ENCODE measurements at places on chromosomes 3 and 15. TPM values are rescaled to one million over a fixed set of nuclear protein-coding genes. Genes with fewer than 3 reads are reported as not detected.

GRCh38 chr15:39961051-39961450 is 27.1 kb downstream of the EIF2AK4 start:
- H3K27me3 ChIP-seq: no peaks in the 10 kb centered on the region
- H3K36me3 ChIP-seq: peaks cover 16% of the 10 kb centered on the region
- H3K4me3 ChIP-seq: no peak overlapping the region
- H3K27ac ChIP-seq: no peak overlapping the region
- DNase-seq: no peak

DNA sequence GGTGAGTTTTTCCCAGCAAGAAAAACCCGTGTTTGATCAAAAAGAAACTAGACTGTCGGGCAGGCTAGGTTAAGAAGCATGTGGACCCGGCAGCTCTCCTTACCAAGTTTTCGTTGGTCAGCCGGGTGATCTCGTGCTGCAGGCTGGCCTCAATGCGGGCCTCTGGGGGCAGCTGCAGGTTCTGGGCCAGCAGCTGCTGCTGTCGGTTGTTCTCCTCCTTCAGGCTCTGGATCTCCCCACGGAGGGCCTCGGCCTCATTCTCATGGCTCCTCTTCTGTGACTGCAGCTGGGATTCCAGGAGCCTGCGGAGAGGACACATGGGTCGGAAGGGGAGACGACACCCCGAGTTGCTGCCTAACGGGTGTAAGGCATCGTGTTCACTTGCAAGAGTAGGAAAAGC is 44.5 kb upstream of the MYO5C start:
- no peaks in the 10 kb centered on the region for H3K27me3 ChIP-seq
- peaks cover 21% of the 10 kb centered on the region for H3K36me3 ChIP-seq
- no peak for DNase-seq
- no peak overlapping the region for H3K27ac ChIP-seq
- H3K4me3 ChIP-seq: no peak overlapping the region

DNA sequence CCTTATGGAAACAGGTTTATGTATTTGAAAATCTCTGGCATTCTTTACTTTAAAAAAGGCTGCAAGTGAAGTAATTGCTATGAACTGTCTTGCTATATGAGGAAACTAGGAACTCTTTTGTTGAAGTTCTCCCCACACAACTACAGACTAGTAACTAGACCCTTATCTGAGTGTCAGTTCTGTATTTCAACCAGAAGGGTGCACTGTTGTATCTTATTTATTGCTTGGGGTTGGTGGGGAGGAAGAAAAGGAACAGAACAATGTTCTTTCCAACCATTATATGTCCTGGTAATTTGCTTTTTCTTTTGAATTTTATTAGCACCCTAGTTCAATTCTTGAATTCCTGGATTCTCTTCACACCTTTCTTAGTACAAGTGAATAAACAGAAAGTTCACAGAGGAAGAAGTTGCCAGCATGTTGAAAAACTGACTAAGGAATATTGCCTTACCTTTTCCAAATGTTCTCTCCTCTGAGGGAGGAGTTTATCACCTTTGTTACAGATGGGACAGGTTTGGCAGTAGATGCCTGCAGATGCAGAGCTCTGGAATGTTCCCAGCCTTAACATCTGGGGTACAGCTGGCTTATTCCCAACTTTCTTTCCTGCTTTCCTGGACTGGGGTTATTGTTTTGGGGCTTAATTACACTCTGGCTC is 162.4 kb upstream of the CFAP20DC start:
- no peaks in the 10 kb centered on the region for H3K4me1 ChIP-seq

GRCh38 chr3:4292301-4292700 is 10.9 kb upstream of the SETMAR start:
- H3K27me3 ChIP-seq: no peaks in the 10 kb centered on the region
- no peaks in the 10 kb centered on the region for H3K36me3 ChIP-seq
- H3K4me3 ChIP-seq: no peak overlapping the region
- H3K4me1 ChIP-seq: no peaks in the 10 kb centered on the region
- DNase-seq: no peak

DNA sequence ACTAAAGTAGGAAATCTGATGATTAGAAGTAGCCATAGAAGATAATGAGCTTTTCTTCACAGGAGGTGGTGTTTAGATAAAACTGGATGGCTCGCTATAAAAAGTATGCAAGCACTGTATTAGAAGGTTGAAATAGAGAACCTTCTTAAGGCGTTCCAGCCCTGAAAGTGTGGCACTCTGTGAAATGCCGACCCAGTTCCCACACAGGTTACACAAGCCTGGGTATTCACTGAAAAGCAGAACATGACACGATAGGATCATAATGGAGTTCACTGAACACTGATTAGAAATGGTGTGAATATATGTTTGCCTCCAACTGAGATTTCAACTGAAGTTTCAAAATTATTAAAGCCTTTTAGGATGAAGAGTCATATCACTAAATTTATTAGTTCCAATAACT is 15.0 kb upstream of the LRRC34 start:
- no peaks in the 10 kb centered on the region for H3K4me1 ChIP-seq
- H3K36me3 ChIP-seq: no peaks in the 10 kb centered on the region
- no peak overlapping the region for H3K4me3 ChIP-seq
- H3K27me3 ChIP-seq: no peaks in the 10 kb centered on the region

GRCh38 chr3:122298239-122298638 is 26.8 kb upstream of the CSTA start:
- no peaks in the 10 kb centered on the region for H3K27me3 ChIP-seq
- no peaks in the 10 kb centered on the region for H3K36me3 ChIP-seq
- H3K27ac ChIP-seq: no peak overlapping the region
- H3K4me3 ChIP-seq: no peak overlapping the region
- DNase-seq: no peak
- H3K4me1 ChIP-seq: peaks cover 9% of the 10 kb centered on the region

The SNX1 gene
- polyA plus RNA-seq: 58.0 TPM

The STXBP5L gene
- not detected for polyA plus RNA-seq

GRCh38 chr3:111143-112069 is 85.2 kb upstream of the CHL1 start:
- H3K36me3 ChIP-seq: no peaks in the 10 kb centered on the region
- H3K27ac ChIP-seq: no peak overlapping the region
- H3K4me3 ChIP-seq: no peak overlapping the region
- H3K4me1 ChIP-seq: no peaks in the 10 kb centered on the region
- H3K27me3 ChIP-seq: no peaks in the 10 kb centered on the region
- DNase-seq: no peak

The CHRNA5 gene
- polyA plus RNA-seq: 0.11 TPM

DNA sequence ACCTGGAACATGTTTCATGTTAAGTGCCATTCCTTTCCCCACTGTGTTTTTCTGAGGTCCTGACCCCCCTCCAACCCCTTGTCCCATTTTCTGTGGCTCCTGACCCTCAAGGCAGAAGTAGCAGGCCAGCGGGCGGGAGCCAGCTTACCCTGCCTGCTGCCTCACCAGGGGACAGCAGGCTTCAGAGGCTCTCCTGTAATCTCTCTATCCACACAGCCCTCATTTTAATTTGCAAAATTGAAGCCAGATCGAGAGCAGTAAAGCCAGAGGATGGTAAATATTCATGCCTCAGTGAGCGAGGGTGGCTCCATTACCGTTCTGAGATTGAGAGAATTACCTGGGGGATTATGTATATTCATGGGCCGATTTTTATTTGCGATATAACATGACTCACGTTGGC is 147.6 kb downstream of the DNAJB8 start:
- peaks cover 34% of the 10 kb centered on the region for H3K36me3 ChIP-seq
- no peak overlapping the region for H3K27ac ChIP-seq
- DNase-seq: no peak
- H3K4me3 ChIP-seq: no peak overlapping the region
- no peaks in the 10 kb centered on the region for H3K4me1 ChIP-seq
- no peaks in the 10 kb centered on the region for H3K27me3 ChIP-seq
